ENCODE measurements at places on chromosomes 1 and 21.

GRCh38 chr1:208183977-208184911, 59.9 kb downstream of the PLXNA2 start:
- DNase-seq: no peak

DNA sequence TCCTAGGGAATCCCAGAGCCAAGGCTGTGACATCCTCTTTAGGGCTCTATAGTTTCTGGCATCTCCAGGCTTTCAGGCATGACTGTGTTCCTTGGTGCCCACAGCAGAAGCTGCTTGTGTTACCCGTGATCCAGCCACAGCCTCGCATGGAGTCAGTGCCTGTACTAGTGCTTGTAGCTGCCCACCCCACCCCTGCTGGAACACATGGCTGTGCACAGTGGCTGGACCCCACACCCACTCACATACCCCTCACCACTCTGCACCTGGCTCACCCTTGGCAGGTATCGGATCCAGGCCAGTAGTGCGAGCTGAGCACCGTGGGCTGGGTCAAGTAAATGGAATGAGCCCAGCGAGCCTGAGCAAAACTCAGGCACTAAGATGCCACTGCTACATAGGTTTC, 934.7 kb upstream of the PRMT6 start:
- DNase-seq: no peak

DNA sequence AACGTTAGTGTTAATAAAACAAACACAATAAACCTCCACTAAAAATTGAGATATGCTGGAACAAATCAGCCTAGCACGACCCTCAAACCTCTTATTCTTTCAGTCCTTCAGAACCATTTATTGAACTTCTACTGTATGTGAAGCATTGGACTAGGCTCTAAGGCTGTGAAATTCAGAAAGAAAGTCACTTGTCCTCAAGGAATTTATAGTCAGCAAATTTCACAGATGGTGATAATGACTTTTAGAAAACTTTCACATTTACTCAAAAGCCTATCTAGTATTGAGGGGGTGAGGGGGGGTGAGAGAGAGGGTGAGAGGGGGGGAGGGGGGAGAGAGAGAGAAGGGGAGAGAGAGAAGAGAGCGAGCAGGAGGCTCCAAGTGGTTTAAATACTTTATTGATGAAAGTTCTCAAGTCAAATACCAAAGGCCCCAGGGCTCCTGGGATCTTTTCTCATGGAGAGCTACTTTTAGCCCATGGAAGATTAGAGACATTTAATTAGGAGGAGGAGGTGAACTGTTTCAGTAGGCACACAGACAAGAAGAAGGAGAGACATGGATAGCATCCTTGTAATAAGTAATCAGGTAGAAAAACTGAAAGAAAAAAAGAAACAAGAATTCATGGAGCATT, 66.3 kb upstream of the SSX2IP start:
- no peak for DNase-seq

- DNase-seq: no peak
Observed at GRCh38 chr1:65658122-65658521, 134.6 kb upstream of the PDE4B start.

DNA sequence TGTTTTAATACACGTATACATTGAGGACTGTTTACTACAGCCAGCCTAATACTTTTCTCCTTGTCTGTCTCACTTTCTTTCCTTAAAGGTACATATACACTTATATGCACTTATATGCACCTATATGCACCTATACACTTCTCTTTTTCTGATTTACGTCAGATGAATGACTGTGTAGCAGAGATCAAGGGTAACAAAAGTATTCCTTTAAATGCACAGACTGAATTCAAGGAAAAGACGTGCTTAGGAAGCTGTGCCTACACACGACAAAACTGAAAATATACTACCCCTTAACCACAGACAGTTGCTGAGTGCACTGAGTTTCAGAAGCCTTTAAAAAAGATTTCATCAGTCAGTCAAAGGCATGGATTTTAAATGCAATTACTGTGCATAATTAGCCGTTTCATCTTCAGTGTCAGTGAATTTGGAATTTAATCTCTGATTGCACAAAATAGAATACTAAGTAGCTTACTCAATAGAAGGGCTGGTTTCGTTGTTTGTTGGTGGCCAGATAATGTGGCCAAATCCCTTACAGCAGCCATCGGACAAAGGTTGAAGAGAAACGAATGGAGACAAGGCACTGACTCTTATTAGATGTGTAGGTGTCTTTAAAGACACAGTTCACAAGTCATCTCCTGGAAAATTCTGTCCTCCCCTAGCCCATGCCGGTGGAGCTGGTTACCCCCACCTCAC, 38.3 kb upstream of the TARBP1 start:
- DNase-seq: no peak

DNA sequence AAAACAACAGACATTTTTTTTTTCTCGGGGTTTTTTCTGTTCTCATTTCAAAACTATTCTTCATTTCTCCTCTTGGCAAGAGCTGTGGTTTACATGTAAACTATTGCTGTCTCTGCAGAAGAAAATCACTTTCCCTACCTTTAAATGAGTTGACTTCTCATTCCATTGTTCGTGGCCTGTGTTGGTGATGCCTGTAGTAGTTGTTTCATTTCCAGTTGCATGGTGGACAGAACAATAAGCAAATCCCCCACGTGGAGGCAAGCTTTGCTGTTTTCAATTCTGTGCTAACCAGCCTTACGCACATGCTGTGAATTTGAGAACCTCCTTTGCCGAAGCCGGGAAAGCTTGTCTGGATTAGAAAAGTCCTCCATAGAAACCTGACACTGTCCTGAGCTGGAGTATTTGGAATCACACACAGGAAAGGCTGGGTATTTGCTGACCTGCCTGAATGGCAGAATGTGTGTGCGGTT, 26.2 kb upstream of the MAP3K7CL start:
- DNase-seq: no peak
